ENCODE measurements at places on chromosomes 2 and 18.
A peak's percentile ranks its signal among the peaks of the same experiment; 100 is the strongest.

- DNase-seq = no peak
Observed at GRCh38 chr2:2681711-2682251, 350.7 kb upstream of the MYT1L start.

DNA sequence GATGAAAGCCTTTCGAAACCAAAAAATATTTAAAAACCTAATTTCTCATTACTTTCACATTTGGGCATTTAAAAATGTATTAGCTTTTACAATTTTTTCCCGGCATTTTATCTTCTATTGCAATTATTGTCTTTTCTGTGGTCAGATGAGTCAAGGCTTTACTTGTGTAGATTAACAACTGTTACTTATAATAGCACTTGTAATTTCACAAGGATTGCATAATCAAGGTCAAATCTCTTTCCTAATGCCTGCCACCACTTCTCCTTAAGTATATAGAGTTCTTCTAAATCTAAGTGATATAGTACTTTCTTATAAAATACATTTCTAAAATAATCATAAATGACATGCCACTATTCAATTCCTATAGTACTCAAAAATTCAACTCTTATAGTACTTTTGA, 67.2 kb downstream of the SLC8A1 start:
- no peak for DNase-seq

- DNase-seq = no peak
Observed at GRCh38 chr2:66481100-66481549, 46.2 kb downstream of the MEIS1 start.

DNA sequence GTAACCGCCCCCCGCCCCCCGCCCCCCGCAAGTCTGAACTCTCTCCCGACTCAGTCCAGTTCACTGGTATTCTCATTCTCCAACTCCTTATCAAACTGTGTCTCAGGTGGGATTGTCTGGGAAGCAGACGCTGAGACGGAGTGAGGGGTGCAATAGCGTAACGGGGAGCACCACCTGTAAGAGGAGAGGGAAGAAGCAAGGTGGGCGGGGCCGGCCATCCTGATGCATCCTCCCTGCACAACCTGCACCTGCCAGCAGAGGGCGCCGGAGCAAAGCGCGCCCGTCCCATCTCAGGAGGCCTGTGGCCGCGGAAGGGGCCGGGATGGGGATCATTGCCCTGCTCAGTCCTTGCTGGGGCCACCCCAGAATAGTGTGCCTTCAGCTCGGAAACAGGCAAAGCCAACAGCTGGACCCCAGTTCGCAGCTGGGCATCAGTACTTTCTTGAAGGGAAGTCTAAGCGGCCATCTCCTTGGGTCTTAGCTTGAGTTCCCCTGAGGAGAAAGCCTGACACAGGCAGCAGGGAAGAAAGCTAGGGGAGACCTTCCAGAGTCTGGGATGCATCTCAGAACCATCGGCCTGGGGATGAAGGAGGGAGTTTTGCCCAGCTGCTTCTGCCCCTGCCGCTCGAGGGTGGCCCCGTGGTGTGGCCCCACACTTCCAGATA, 208.0 kb downstream of the TFCP2L1 start:
- DNase-seq = peak; percentile 53

DNA sequence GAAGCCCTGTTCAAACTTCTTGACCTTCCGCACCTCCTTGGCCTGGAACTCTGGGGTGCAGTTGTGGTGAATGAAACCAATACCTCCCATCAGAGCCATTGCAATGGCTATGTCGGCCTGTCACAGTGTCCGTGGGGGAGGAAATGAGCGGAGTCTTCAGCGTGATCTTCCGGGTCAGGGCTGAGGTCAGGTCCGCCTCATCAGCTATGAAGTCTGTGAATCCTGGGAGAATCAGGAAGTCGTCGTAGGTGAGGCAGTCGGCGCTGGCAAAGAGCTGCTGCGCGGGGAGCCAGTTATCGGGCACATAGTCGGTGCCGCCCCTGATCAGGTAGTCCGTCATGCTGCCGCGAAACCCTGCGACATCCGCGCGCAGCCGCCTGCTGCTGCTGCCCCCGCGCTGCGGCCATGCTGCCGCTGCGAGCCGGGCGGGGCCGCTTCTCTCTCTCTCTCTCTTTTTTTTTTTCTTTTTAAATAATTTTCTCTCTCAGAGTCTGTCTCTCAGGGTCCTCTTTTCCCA, 154.1 kb upstream of the ZSWIM2 start:
- DNase-seq = no peak

- no peak for DNase-seq
Observed at GRCh38 chr18:76529433-76529811, 34.4 kb upstream of the ZNF516 start.

DNA sequence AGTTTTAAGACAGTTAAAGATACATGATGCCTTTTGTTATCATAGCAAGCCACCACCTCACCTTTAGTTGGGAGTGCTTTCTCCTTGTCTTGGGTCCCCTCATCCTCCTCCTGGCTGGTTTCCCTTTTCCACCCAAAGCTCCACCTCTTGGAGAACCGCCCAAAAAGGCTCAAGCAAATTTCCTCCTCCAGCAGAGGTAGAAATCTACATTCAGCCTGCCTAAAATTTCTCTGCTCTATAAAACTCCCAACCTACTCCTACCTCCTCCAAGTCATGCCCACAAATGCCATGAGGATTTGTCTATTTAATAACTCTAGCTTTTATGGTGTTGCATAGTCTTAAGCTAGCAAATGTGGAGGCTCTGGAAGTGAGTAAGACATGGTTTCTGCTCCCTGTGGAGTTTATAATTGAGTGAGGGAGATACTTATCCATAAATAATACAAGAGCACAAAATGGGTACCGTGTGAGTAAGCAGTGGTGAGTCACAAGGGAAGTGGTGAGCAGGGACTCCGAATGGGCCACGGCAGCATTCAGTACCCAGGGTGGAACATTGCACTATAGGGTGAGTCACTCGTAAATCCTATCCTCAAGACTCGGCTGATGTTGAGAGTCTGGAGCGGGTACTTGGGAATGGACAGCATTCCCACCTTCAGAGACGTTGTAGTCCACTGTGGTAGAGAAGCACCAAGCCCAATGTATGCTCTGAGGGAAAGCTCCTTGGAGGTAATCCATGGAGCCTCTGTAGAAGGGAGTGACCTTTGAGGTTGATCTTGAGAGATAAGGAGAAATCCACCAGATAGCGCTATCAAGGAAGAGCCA, 146.3 kb downstream of the RTN4 start:
- DNase-seq = no peak

GRCh38 chr18:41646915-41647620, 308.0 kb upstream of the PIK3C3 start:
- no peak for DNase-seq

GRCh38 chr2:66521291-66521922, 86.5 kb downstream of the MEIS1 start:
- no peak for DNase-seq

- no peak for DNase-seq
Observed at GRCh38 chr2:45780541-45781463, 129.3 kb downstream of the PRKCE start.

DNA sequence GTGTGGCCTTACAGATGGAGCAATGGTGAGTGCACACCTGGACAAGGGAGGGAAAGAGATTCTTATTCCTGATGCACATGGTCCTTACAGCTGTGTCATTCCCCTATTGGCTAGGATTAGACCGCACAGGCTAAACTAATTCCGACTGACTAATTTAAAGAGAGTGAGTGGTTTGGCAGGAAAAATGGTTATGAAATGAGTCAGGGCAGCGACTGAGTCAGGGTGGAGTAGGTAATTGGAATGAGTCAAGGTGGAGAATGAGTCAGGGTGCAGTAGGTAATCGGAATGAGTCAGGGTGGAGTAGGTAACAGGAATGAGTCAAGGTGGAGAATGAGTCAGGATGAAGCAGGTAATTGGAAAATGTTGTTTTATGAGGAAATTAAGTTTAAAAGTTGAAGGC, 1353.7 kb upstream of the LRRTM1 start:
- no peak for DNase-seq

DNA sequence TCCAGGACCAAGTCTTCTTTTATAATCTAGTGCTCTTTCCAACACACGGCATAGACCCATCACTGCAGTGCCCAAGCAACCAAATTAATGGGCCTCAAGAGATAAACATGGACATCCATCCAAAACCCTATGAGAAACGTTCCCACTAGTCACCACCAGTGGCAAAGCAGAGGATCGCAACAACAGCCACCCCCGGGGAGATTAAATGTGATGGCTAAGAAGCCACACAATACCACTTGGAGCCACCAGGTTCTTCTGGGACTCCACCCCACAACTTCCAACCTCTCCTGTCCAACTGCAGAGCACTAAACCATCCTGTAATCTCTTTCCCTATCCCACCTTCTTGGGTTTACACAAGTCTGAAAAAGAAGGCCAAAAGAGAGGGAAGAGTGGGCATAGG, 123.8 kb downstream of the BCL11A start:
- no peak for DNase-seq

DNA sequence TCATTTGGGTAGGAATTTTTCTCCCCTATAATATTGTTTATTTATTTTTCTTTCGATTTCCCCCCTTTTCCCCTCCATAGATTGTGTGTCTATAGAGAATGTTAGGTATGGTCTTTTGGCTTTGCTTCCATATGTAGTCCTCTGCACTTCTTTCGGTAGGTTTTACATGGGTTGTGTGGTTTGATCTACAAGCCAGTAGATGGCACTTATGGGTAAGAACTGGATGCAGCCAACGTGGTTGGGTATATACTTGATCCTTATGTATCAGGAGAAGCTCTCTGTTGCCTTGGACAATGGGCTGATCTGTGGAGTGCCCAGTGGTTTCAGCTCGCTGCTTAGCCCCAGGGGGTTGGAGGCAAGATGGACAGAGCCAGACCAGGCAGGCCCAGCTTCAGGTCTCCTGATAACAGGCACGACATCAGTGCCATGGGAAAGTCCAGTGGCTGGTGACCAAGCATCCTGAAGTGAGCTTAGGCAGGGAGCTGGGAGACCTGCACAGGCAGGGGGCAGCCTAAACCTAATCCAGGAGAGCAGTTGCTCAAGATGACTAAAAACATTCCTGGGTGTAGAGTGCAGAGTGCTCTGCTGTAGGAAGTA, 488.3 kb downstream of the CCDC85A start:
- no peak for DNase-seq

DNA sequence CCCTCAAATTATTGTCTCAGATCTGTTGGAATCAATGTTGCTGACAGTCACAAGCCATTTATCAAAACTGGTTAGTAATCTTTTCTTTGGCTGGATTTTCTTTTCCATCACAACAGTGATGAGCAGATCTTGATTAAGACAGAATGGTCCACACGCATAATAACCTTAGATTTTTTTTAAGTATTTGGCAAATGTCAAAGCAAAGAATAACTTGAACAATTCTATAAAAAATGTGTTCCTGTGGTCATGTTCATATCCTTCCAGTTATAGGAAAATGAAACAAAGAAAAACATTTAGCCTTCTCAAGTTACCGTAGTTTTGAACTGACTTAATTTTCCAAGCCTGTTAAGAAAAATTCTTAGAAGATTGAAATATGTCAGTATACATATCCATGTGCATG, 659.9 kb upstream of the ID2 start:
- DNase-seq = no peak

DNA sequence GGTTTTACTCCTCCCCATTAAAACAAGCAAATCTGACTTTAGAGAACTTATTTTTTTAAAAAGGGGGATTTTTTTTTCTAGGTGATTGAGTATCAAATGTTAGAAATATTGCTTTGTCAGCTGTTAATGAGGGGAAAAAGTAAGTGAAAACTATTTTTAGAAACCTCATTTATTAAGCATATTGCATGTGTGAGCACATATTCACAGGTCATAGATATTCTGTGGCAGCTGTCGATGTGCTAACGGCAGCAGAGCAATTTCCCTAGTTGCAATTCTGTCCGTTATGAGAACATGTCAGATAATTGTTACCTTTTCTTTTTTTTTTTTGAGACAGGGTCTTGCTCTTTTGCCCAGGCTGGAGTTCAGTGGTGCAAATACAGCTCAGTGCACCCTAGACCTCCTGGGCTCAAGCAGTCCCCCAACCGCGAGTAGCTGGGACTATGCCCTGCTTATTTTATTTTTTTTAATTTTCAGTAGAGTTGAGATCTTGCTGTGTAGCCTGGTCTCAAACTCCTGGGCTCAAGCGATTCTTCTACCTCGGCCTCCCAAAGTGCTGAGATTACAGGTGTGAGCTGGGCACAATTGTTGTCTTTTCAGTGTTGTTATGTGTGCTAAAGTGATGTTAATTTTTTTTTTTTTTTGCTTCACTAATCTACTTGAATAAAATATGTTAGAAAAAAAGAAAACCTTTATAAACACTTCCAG, 69.8 kb downstream of the MTA3 start:
- DNase-seq = no peak

- DNase-seq = no peak
Observed at GRCh38 chr2:205785507-205786260, 103.4 kb downstream of the NRP2 start.

GRCh38 chr2:99787769-99788382, 298.1 kb upstream of the REV1 start:
- no peak for DNase-seq

- DNase-seq = no peak
Observed at GRCh38 chr2:84234103-84234502, 225.0 kb downstream of the SUCLG1 start.

- no peak for DNase-seq
Observed at GRCh38 chr2:224217962-224218347, 178.9 kb upstream of the SERPINE2 start.

- no peak for DNase-seq
Observed at GRCh38 chr2:98476192-98476868, 31.7 kb downstream of the INPP4A start.

DNA sequence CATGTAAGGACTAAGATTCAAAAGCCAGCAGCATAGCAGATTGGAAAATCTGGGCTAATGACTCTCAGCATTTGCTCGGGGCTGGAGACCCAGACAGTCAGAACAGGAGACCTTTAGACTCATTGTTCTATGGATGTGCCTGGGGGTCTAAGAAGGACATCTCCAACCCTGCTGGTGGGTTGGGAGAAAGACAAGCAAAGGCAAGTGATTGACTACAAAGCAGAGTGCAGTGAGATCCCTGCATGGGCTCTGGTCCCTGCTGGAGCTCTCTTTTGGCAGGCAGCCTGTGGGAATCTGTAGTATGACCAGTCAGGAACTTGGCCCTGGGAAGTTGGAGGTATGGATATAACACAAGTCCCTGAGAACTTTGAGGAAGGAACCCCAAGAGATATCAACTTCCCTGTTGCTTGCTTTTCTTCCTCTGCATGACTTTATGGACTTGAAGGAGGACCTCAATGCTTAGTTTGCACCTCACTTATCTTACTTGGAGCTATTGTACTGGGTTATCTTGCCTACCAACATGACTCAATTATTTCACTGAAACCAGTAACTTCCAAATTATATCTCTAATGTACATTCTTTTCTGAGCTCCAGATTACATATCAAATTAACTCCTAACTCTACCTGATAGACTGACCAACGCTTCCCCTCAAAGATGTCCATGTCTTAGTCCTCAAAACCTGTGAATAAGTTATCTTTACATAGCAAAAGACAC, 236.0 kb downstream of the CYRIA start:
- DNase-seq = no peak

All from mesothelial cell of epicardium (in vitro differentiated cells).